ENCODE measurements at places on chromosomes 1 and 21.
A peak's percentile ranks its signal among the peaks of the same experiment; 100 is the strongest.

GRCh38 chr1:83508485-83509151 lies 490.3 kb downstream of the TTLL7 start:
- H3K36me3 ChIP-seq = no peaks in the 10 kb centered on the region
- H3K27ac ChIP-seq = peak overlapping the region; percentile 68
- H3K4me3 ChIP-seq = no peak overlapping the region
- no peak for DNase-seq
- peaks cover 33% of the 10 kb centered on the region for H3K4me1 ChIP-seq

DNA sequence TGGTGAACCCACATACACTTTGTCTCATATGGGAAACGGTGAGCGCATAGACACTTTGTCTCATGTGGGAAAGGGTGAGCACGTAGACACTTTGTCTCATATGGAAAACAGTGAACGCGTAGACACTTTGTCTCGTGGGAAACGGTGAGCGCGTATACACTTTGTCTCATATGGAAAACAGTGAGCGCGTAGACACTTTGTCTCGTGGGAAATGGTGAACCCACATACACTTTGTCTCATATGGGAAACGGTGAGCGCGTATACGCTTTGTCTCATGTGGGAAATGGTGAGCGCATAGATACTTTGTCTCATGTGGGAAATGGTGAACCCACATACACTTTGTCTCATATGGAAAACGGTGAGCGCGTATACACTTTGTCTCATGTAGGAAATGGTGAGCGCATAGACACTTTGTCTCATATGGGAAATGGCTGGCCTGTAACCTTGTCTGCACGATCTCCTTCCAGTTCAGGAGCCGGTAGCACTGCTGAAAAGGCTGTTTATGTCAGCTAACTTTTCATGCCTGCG lies 50.7 kb upstream of the TRAPPC10 start:
- DNase-seq = no peak
- no peak overlapping the region for H3K27ac ChIP-seq
- H3K4me3 ChIP-seq = no peak overlapping the region
- H3K36me3 ChIP-seq = no peaks in the 10 kb centered on the region
- H3K27me3 ChIP-seq = no peaks in the 10 kb centered on the region

DNA sequence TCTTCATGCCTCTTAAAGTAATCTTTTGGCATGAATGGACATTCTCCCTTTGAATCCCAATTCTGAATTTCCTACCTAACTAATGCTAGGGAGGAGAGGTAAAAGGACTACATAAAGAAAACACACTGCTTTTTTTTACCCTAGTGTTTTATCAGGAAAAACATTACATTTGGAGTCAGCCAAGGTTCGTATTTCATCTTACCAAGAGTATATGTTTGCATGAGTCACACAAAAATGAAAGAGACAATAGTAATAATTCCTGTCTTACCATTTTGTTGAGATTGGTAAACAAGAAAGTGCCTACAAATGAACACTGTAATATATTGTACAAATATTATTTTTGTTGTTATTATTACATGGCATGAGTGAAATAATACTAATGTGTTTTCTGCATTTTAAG lies 112.9 kb upstream of the WARS2 start:
- H3K4me3 ChIP-seq = no peak overlapping the region
- H3K27ac ChIP-seq = no peak overlapping the region
- no peaks in the 10 kb centered on the region for H3K36me3 ChIP-seq
- DNase-seq = no peak
- no peaks in the 10 kb centered on the region for H3K27me3 ChIP-seq

DNA sequence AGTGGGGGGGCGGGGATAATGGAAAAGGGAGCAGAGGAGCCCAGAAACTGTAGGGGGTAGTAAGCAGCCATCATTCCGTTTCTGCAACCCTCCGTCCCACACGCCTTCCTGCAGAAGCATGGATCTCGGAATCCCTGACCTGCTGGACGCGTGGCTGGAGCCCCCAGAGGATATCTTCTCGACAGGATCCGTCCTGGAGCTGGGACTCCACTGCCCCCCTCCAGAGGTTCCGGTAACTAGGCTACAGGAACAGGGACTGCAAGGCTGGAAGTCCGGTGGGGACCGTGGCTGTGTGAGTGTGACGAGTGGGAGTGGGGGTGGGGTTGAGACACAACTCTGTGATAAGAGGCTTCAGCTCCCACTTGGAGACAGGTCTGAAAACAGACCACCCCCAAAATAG lies 706 bp downstream of the CREB3L4 start:
- H3K4me1 ChIP-seq = peaks cover 5% of the 10 kb centered on the region
- H3K4me3 ChIP-seq = peak overlapping the region; percentile 41
- no peaks in the 10 kb centered on the region for H3K36me3 ChIP-seq
- H3K27me3 ChIP-seq = no peaks in the 10 kb centered on the region

GRCh38 chr1:12549460-12550349 lies 68.3 kb downstream of the DHRS3 start:
- H3K27ac ChIP-seq = no peak overlapping the region
- H3K36me3 ChIP-seq = no peaks in the 10 kb centered on the region
- H3K4me3 ChIP-seq = no peak overlapping the region
- no peaks in the 10 kb centered on the region for H3K4me1 ChIP-seq
- H3K27me3 ChIP-seq = no peaks in the 10 kb centered on the region
- no peak for DNase-seq
